Thymus (tissue), 14 donors: ENCODE measurements at places on chromosomes 1 and 21. TPM values are rescaled to one million over a fixed set of nuclear protein-coding genes. Genes with fewer than 3 reads are reported as not detected.

Gene NUDT4B
- 0.76 TPM for total RNA-seq

Gene ADAMTSL4
- total RNA-seq, result 0.80 TPM

- no peak overlapping the region for H3K4me3 ChIP-seq
- no peaks in the 10 kb centered on the region for H3K36me3 ChIP-seq
- H3K27ac ChIP-seq, result no peak overlapping the region
- H3K27me3 ChIP-seq, result peaks cover 6% of the 10 kb centered on the region
- DNase-seq, result no peak
- H3K4me1 ChIP-seq, result no peaks in the 10 kb centered on the region
Measured at GRCh38 chr1:18285538-18285924, 177.9 kb downstream of the IGSF21 start.

DNA sequence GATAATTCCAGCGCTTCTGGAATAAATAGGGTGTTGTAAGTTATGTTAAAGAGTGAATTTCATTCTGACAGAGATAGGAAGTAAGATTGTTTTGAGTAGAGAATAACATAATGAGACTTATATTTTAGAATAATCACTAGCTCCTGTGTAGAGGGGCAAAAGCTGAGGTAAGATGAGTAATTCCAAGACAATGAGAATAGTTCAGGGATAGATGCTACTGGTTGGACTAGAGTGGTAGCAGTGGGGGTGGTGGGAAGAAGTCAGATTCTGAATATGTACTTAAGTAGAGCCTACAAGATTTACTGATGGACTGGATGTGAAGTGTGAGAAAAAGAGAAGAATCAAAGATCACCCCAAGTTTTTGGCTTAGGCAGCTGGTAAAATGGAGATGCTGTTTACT lies 23.3 kb upstream of the MOV10 start:
- no peak for DNase-seq
- H3K27me3 ChIP-seq, result no peaks in the 10 kb centered on the region
- no peaks in the 10 kb centered on the region for H3K4me1 ChIP-seq
- H3K27ac ChIP-seq, result no peak overlapping the region
- no peak overlapping the region for H3K4me3 ChIP-seq
